Smooth muscle cell of the brain vasculature (primary cell): ENCODE measurements at places on chromosomes 11 and 22.

- DNase-seq, result no peak
Observed at GRCh38 chr11:2431395-2431794, 12.9 kb downstream of the TRPM5 start.

DNA sequence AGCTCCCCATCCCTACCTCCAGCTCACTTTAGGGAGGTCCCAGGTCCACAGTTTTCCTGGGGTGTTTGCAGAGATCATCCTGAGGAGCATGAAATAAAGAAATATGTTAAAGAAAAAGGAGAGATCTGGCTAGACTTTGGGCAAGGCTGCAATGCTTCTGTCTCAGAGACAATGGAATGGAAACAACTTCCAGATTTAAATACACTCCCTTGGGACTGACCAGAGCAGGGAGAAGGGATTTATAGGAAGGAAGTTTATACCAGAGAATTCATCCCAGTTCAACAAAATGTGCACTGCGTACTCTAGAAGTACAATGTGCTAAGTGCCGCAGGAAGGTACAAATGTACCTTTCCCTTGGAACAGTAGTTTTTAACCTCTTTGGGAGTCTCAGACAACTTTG, 40.4 kb downstream of the ETS1 start:
- no peak for DNase-seq

DNA sequence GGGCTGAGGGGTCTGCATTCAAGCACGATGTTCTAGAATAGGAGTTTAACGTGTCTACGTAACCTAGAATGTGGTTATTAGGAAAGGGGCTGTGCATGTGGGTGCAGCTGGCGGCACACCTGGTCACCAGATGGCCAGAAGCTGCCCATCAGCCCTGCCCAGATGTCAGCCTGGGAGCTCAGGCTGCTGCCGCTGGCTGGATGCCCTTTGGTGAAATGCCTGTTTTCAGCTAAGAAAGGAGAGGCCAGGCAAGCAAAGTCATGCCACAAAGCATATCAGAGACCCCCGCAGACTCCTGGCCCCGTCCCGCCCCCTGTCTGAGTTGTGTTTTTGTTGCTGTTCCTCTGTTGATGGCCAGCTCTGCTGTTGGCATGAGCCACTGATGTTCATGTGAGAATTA, 11.3 kb upstream of the ADORA2A start:
- DNase-seq, result no peak

DNA sequence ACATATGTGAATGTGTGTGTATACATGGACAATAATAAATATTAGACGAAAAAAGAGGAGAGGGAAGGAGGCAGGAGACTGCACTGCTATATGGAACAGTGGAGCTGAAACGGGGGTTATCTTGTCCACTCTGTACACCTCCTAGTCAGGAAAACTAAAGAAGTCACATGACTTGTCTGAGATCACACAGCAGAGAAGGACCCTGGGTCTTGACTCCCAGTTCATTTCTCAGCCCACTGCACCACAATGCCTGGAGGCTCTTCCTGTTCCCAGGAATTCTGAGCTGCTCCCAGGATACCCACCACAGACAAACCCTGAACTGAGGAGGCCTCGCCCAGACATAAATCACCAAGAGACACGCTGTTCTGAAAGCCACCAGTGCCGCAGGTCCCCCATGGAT, 349.6 kb downstream of the CTTN start:
- no peak for DNase-seq

- no peak for DNase-seq
Observed at GRCh38 chr22:30718491-30718890, 23.8 kb downstream of the OSBP2 start.

DNA sequence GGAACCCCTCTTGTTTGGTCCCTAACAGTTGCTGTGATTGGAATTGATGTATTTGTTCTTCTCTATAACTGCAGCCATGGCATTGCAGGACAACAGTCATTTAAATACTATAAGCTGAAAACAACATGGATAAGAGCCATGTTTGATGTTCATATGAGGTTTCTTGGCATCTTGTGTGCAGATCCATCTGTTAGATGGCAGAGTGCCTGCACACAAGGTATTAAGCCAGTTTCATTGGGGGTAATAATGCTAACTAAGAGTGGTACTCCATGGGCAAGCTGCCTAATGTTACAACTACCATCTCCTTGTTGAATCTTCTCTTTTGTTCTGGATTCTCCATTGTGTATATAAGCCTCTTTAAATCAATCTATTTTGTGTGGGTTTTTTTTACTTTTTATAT, 206.0 kb upstream of the CHORDC1 start:
- no peak for DNase-seq

DNA sequence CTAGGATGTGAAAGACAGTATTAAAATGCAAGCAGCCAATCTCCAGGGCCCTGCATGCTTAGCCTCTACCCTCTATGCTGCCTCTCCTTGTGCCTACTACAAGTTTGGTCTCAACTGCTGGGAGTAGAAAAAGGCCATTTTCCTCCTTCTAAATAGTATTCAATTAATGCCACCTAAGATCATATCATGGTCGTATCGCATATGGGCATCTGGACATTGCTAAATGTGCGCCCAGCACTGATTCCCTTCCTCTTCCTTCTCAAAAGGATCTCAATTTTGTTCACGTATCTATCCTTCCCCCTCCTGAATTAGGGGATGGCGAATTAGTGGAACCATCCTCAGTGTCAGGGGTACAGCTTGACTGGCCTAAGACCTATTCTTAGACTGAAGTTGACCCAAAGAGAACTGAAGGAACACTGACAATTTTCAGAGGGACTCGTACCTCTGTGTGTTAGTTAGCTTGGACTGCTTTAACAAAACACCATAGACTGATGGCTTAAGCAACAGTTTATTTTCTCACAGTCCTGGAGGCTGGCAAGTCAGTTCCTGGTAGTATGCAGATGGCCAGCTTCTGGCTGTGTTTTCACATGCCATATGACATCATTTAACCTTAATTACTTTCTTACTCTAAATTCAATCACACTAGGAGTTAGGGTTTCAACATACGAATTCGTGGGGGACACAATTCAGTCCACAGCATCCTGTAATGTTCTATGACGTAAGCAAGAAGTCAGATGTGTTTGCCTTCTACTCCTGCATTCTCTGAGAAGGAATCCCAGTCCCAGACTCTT, 8.5 kb upstream of the NUP50 start:
- DNase-seq, result no peak

- DNase-seq, result no peak
Observed at GRCh38 chr11:94871491-94872185, 101.7 kb downstream of the CWC15 start.

GRCh38 chr11:62669420-62670161, 1.9 kb upstream of the UQCC3 start:
- no peak for DNase-seq

DNA sequence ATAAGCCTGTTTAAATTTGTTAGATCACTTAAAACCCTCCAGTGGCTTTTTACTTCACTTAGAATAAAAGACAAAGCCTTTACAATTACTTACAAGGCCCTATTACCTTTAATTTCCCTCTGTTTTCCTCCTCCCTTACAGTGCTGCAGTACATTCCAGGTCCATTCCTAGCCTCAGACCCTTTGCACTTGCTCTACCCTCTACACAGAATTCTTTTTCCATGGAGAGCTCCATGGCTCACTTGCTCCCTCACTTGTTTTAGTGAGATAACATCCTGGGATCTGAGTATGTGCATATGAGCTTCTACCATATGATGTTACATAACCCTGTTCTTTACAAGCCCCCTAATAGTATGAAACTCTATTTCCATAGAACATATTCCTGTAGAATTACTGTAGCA, 24.4 kb downstream of the ZNF214 start:
- no peak for DNase-seq

DNA sequence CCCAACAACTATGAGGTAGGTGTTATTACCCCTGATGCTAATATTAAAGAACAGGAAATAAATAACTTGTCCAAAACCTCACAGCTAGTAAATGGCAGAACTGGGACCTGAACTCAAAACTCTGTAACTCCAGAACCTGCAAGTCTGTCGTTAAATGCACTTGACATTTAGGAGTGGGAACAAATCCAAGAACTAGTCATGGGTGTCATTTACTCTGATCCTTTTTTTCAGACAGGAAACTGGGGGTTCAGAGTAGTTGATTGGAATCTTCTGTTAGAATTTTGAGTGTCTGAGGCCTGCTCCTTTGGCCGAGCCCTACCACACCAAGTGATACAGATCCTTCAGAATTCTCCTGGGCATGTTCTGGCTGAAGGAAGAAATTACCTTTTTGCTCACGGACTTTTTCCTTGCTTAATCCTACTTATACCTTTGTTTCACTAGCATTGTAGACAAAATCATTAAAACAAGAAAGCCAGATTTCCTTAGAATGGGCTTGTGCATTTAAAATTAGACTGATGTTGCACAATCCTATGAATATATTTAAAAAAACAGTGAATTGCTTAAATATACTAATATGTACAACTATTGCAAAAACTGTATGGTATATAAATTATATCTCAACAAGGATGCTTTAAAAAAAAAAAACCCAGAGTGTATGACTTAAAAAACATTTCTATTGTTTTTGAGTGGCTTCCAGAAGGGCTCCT, 1.4 kb upstream of the YAP1 start:
- DNase-seq, result no peak

GRCh38 chr11:12556788-12557384, 117.3 kb upstream of the TEAD1 start:
- peak; percentile 74 for DNase-seq

GRCh38 chr11:19474954-19475721, 234.4 kb upstream of the E2F8 start:
- no peak for DNase-seq

- DNase-seq, result peak; percentile 79
Observed at GRCh38 chr11:35064114-35064800, 74.7 kb upstream of the CD44 start.

GRCh38 chr11:38718049-38718448, 2120.0 kb upstream of the RAG2 start:
- DNase-seq, result no peak

DNA sequence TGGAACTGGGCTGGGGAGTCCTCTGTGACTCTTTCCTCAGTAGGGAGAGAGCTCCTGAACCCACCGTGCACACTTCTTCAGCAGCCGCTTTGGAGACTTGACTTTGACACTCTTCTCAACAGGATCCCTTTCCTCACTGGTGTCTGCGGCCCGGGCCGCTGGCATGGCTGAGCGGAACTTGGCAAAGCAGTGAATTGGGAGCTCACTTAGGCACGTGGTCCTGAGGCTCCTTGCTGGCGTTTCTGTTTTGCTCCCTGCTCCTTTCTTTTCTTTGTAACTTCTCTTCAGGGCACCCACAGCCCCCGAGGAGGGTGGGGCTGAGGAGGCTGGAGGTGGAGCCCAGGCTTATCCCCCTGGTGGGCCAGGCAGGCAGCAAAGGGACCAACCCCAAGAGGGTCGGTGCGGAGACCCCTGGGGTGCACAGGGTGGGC, 8.4 kb upstream of the KCNQ1OT1 start:
- DNase-seq, result no peak

- DNase-seq, result no peak
Observed at GRCh38 chr22:24859587-24859986, 53.6 kb downstream of the SGSM1 start.

- DNase-seq, result no peak
Observed at GRCh38 chr11:33891714-33892327, at the start of gene LMO2. Gene LMO2, minus strand, starts transcription at chr11:33892076. Its CDS starts 22,360 bp downstream, at chr11:33869716.

DNA sequence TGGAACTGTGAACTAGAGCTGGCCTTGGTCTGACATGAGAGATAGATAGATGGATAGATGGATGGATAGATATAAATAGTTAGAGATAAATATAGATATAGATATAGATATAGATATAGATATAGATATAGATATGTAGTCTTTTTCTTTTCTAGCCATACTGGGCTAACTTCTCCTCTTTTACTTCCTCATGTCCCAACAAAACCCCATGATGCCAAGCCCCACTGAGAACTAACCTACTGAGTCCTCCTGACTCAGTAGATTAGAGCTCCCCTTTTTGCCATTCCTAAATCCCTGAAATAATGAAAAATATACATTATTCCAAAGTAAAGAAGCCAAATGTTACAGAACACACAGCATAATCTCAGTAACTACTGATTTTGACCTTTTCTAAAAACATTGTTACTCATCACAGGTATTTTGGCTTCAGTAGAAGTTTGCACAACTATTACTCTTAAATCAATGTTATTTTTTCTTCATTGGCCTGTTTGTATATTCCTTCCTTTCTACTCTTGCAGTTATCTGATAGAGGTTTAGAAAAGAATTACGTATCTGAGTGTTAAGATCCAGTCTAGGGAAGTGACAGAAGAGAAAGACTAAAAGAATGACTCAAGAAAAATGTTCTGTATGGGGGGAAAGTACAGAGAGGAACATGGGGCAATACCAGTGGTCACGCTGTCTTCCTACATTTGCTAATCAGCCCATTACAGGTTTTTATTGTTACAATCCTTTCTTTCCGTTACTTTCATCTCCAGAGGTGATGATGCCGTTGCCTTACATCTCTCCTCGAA, 6.0 kb upstream of the OR10D3 start:
- DNase-seq, result no peak

- no peak for DNase-seq
Observed at GRCh38 chr11:83543706-83544439, 257.7 kb upstream of the CCDC90B start.

DNA sequence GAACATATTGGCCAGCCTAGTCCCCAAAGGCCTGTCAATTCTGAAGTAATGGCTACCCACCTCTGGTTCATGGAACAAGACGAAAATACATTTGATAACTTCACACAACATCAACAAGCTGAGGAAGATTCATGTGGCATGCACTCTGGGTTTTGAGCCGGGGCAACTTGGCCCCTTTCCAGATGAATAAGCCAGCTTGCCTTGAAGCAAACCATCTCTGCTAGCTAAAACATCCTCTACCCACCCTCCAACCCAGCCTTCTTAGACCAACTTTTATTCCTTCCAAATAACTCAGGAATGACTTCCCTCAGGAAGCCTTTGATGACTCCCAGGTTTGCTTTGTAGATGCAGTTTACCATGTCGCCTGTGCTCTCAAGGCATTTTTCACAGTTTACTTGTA, 94.4 kb downstream of the SLC1A2 start:
- no peak for DNase-seq

GRCh38 chr11:25211635-25212254, 714.9 kb downstream of the LUZP2 start:
- DNase-seq, result no peak

- peak; percentile 66 for DNase-seq
Observed at GRCh38 chr11:45880772-45881570, 4.5 kb upstream of the MAPK8IP1 start.

GRCh38 chr11:64153812-64154211, 12.1 kb downstream of the MACROD1 start:
- DNase-seq, result no peak

GRCh38 chr22:50119169-50119767, 29.5 kb downstream of the MOV10L1 start:
- no peak for DNase-seq

- no peak for DNase-seq
Observed at GRCh38 chr11:76419896-76420295, 24.9 kb upstream of the EMSY start.

- no peak for DNase-seq
Observed at GRCh38 chr11:72981080-72981479, 161.0 kb downstream of the FCHSD2 start.

- DNase-seq, result no peak
Observed at GRCh38 chr11:1157645-1158591, at the start of gene MUC5AC. Gene MUC5AC, plus strand, starts transcription at chr11:1157953. Its CDS starts 47 bp downstream, at chr11:1158000.

- DNase-seq, result no peak
Observed at GRCh38 chr11:71283971-71284441, 31.6 kb upstream of the SHANK2 start.

GRCh38 chr11:73384872-73385689, 8.9 kb downstream of the RELT start:
- no peak for DNase-seq

- DNase-seq, result no peak
Observed at GRCh38 chr11:69636512-69637197, 4.3 kb upstream of the CCND1 start.

GRCh38 chr11:106137061-106137460, 59.6 kb downstream of the AASDHPPT start:
- DNase-seq, result no peak

GRCh38 chr11:127027789-127028188, 27.2 kb upstream of the KIRREL3 start:
- no peak for DNase-seq
